ENCODE measurements at places on chromosomes 1 and 21.

- no peak for DNase-seq
Observed at GRCh38 chr21:26136671-26137070, 33.9 kb downstream of the APP start.

DNA sequence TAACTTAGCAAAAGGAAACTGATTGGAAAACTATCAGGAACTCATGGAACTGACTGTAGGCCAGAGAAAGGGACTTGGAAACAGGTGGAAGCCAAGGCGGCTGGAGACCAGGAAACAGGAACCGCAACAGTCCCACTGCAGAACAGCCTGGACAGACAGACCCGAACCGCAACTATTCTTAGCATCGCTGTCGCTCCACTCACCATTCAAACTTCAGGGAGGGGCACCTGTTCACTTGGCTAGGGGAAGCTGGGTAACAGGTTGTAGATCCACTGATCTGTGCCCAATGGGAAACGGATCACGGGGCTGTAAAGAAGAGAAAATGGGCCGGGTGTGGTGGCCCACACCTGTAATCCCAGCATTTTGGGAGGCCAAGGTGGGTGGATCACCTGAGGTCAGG, 61.9 kb downstream of the CLSTN1 start:
- no peak for DNase-seq

GRCh38 chr1:64861611-64862010, 104.7 kb downstream of the JAK1 start:
- DNase-seq: peak; percentile 89

DNA sequence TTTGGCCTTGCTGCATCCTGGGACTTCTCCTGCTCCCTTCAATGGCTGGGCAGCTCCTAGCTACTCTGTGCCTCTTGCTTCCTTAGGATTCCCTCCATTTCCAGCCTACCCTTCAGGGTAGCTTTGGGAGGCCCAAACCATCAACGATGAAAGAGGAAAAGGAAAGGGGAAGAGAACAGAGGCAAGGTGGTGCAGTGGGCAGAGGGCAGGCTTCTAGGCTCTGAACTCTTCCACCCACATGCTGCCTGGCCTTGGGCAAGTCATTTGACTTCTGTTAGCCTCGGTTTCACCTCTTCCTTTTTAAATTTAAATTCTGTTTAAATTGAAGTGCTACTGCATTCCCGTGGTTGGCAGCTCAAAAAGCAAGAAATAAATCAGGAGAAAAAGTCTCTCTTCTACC, 5.7 kb upstream of the PPM1J start:
- DNase-seq: no peak

DNA sequence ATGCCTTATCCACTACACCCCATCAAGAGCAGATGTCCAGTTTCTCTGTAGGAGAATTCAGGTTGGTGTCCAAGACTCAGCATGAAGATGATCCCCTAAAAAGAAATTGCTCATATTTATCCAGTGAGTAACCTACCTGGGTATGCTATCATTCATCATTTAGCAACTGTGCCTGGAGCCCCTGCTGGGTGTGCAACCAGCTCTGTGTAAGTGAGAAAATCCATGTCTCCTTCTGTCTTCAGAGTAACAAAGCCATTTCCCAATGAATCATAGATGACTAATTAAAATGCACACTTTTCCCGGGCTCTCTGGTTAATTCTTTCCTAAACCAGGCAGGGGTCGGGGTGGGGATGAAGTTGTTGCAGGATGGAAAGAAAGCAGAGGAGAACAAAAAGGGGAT, 35.8 kb downstream of the OLFML3 start:
- DNase-seq: no peak

DNA sequence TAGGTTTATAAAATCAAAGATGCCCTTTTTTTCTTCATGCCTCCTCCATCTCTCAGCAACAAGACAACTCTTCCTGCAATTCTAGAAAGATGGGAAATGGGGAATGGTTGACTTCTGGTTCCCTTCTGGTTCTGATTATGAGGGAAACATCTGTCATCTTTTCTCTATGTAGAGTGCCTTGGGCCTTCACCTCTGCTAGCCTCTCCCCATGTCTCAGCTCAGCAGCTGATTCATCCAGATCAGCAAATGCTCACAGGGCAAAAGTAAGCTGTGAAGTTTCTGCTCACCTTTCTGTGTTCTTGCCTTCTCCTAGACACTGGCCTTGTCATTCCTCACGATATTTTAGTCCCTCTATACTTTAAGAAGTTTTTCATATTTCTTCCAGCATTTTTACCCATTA, 17.8 kb upstream of the BECN2 start:
- no peak for DNase-seq

GRCh38 chr1:32073299-32074229, 825 bp downstream of the TMEM39B start:
- DNase-seq: peak; percentile 99

DNA sequence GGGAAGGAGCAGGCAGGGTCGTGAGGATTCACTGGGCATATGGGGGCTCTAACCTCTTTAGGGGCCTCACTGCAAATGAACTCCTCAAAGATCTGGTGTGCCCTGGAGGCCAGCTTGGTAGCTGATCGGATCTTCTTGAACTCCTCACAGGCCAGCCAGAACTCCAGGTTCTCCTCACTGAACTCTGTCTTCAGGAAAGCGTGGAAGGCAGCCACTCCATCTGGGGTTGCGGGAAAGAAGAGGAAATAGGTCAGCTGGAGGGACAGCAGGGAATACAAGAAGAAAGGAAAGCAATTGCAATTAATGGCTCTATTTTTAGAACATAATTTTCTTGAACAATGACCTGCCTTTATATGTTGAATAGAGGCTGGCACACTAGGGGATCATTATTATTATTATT, 2.3 kb downstream of the RGS16 start:
- DNase-seq: no peak

DNA sequence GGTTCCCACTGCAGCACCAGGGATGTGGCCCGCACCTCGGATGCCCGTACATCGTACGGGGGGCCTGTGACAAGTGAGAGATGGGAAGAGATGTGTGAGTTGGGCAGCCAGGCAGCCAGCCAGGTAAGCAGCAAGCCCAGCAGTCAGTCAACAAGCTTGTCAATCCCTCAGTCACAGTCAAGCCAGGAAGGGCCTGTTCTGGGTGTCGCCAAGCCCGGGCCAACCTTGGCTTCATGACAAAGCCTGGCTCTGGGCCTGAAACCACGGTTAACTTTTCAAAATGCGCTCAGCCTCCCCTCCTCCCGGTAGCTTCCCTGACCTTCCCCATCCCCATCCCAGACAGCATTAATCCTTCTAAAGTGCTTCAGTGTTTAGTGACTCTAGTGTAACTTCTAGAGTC, 31.8 kb downstream of the MYOM3 start:
- no peak for DNase-seq

GRCh38 chr1:227729881-227730629, 5.0 kb downstream of the JMJD4 start:
- peak; percentile 90 for DNase-seq

GRCh38 chr1:245888809-245889208, 618.3 kb downstream of the SMYD3 start:
- DNase-seq: peak; percentile 71

DNA sequence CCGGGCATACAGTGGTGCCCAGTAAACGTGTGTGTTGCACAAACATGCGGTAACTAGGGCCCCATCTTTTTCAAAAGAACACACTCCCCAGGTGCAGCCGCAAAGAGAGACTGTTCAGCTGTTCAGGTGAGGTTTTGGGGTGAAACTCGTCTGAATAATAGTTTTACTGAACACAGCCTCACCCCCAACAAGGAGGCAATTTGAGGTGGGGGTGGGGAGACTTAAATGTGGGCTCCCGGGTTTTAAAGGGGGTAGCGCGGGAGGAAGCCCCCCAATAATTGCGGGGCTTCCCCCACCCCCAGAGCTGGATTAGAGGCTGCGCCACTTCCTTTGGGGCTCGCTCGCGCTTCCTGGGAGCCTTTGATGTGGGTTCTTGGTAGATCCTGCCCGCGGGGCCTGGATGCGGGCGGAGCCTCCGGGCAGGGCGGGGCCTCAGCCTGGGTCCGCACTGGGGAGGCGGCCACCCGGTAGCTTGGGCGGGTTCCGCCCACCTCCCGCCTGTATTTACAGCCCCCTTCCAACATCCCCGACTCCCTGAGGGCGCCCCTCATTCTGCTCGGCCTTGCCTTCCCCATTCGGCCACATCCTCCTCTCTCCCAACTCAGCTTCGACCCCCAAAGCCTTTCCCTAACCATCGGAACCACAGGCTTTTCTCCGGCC, 6.4 kb upstream of the EPHA2 start:
- peak; percentile 92 for DNase-seq

GRCh38 chr1:235025422-235025984, 103.1 kb downstream of the TOMM20 start:
- DNase-seq: no peak

DNA sequence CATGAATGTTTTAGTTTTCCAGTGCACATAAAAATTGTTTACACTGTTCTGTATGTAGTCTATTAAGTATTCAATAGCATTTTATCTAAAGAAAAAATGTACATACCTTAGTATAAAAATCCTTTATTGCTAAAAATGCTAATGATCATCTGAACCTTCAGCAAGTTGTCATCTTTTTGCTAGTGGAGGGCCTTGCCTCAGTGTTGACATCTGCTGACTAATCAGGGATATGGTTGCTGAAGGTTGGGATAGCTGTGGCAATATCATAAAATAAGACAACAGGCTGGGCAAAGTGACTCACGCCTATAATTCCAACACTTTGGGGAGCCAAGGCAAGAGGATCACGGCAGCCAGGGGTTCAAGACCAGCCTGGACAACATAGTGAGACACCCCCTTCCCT, 9.0 kb downstream of the DYNLT5 start:
- no peak for DNase-seq

- no peak for DNase-seq
Observed at GRCh38 chr1:117167402-117167801, 43.3 kb downstream of the VTCN1 start.

DNA sequence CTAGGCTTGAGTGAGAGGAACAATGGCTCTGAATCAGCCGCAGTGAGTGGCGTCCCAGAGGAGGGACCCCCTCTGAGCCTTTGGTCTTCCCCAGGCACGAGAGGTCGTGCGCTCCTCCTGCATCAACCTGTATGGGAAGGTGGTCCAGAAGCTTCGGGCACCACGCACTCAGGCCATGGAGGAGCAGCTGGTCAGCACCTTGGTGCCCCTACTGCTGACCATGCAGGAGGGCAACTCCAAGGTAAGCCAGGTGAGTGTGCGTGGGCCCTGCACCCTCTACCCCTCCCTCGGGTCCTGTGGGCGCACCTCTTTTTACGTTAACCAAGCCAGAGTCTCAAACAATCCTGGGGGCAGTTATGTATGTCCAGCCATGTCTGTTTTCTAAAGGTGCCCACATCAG, 13.7 kb upstream of the TTC4 start:
- DNase-seq: peak; percentile 13

DNA sequence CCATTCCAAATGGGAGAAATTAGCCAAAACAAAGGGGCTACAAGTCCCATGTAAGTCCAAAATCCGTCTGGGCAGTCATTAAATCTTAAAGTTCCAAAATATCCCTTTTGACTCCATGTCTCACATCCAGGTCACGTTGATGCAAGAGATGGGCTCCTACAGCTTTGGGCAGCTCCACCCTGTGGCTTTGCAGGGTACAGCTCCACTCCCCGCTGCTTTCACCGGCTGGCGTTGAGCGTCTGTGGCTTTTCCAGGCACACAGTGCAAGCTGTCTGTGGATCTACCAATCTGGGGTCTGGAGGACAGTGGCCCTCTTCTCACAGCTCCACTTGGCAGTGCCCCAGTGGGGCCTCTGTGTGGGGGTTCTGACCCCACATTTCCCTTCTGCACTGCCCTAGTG, 130.2 kb downstream of the TPR start:
- DNase-seq: peak; percentile 84

- DNase-seq: no peak
Observed at GRCh38 chr1:247077876-247078257, 744 bp downstream of the ZNF670 start.

- peak; percentile 82 for DNase-seq
Observed at GRCh38 chr1:156750711-156751450, 594 bp downstream of the HDGF start.

- peak; percentile 71 for DNase-seq
Observed at GRCh38 chr1:236129306-236129705, 13.0 kb upstream of the GPR137B start.

DNA sequence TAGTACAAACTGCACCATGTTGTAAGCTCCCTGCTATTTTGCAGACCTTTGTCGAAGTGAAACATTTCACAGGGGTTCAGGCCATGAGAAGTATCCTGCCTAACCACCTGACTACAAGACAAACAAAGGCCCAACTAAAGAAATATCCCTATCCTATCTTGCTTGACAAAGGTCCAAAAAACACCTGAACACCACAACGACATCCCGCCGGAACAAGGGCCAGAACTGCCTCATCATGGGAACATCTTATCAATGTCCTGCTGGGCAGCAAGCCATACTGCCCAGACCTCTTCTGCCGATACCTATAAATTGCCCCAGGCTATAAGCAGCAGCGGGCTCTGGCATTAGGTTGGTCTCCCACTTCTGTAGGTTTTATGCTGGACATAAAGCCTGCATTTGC, 12.3 kb downstream of the MYSM1 start:
- no peak for DNase-seq

- DNase-seq: peak; percentile 76
Observed at GRCh38 chr1:201053155-201053860, 29.8 kb upstream of the KIF21B start.

DNA sequence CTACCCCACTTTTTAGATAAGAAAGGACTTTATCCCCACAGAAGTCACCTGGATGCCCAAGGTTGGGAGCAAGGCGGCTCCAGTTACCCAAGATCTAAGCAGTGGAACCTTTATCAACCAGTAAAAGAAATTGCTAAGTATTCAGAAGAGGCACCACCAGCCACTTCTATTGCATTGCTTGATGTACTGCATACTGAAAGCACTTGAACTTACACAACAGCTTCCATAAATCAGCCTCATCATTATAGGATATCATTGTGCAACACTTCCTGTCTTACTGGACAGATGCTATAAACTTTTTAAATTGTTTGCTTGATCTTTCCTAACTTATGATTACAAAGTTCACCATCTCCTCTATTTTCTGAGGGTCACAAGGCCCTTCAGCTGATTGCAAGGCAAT, 642.7 kb upstream of the CXADR start:
- DNase-seq: no peak

DNA sequence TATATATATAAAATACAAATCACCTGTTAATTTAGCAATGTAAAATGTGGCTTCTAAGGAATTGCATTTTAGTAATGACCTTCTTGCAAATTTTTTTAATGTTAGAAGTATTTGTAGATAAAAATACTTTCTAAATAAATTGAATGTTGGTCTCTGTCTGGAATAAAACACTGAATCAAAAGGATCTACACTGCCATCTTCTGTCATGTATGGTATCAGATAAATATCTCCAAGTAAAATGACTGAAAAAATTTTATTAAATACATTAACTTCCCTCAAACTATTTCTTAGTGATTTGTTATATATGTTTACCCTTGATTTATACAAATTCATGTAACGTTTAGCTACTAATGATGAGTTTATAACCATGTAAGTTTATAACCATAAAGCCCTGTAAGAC, 2029.3 kb downstream of the MRPL39 start:
- DNase-seq: no peak

GRCh38 chr1:223754681-223755431, 42.5 kb downstream of the CAPN2 start:
- no peak for DNase-seq

Measured in endodermal cell (in vitro differentiated cells).